ENCODE measurements at places on chromosomes 6 and 20.
A peak's percentile ranks its signal among the peaks of the same experiment; 100 is the strongest.

DNA sequence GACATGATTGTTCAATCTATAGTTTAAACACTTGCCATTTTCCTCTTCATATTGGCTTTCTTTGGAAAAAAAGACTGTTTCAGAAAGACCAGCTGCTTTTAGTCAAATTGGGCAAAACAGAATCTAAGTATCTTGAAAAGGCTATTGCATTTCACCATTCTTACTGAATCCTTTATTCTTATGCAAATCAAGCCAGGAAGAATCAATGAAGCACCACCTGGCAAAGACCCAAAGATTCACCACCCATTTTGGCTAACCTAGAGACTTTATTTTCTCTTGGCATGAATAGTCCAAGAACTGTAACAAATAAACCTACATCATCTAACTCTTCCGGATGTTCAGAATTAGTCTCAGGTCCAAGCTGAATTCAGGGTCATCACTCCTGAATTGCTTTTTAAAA, 71.3 kb upstream of the EYA4 start:
- no peak for DNase-seq

DNA sequence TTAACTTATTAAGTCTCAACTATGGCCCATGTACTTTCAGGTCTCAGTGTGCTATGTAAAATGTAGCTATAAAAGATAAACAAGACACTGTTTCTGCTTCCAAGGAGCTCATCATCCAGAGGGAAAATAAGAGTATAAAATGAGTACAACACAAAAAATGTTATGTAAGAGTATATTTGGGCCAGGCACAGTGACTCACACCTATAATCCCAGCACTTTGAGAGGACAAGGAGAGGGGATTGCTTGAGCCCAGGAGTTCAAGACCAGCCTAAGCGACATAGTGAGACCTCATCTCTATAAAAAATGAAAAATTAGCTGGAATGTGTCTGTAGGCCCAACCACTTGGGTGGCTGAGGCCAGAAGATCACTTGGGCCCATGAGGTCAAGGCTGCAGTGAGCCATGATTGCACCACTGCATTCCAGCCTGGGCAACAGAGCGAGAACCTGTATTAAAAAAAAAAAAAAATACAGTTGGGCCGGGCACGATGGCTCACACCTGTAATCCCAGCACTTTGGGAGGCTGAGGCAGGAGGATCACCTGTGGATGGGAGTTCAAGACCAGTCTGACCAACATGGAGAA, 124.0 kb downstream of the EDN1 start:
- no peak for DNase-seq

GRCh38 chr20:63471981-63472831, at the start of gene KCNQ2:
KCNQ2 (minus strand) TSS chr20:63472655; CDS start chr20:63472463, 192 bp downstream.
- no peak for DNase-seq

GRCh38 chr20:58675146-58675584, 17.4 kb upstream of the NPEPL1 start:
- DNase-seq: no peak

- no peak for DNase-seq
These were observed 511.8 kb upstream of the ID4 start for GRCh38 chr6:19325335-19325789.

- DNase-seq: no peak
These were observed 9.8 kb upstream of the SLC22A1 start for GRCh38 chr6:160111806-160112205.

GRCh38 chr6:166583230-166583965, 3.1 kb downstream of the RAMACL start:
- DNase-seq: no peak

GRCh38 chr6:106894978-106895702, 79.4 kb downstream of the CD24 start:
- DNase-seq: peak; percentile 2

DNA sequence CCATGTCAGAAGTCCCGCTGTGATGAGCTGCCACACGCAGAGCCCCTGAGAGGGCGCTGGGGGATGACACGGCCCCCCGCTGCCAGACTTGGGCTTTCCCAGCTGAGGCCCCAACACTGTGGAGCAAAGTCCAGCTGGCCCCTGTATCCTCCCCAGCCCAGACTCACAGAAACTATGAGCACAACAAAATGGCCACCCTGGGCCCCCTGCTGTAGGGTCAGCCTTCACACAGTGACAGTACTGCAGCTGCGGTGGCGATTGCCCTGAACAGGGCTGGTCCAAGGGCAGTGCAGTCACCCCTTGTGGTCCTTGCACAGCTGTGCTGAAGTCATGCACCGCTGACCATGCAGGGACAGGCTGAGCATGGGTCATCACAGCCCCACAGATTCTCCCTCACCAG, 78.2 kb upstream of the CST7 start:
- no peak for DNase-seq

GRCh38 chr6:33638556-33638955, 17.4 kb downstream of the ITPR3 start:
- no peak for DNase-seq

DNA sequence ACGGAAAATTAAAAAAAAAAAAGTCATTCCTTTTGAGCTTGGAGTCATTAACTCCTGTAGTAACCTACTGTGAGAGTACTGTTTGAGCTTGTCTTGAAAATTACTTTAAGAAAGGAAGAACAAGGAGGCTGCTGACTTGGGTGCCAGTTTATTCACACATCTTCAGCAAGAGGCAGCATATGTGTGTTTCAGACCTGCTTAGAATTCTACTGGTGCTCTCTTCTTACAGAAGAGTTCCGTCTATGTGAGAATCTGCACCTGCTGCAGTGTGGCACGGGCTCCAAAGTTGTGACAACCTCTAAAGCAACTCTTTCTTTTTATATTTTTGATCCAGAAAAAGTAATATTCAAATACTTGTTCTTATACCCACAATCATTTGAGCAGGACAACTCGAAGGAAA, 117.4 kb upstream of the SOX4 start:
- no peak for DNase-seq

DNA sequence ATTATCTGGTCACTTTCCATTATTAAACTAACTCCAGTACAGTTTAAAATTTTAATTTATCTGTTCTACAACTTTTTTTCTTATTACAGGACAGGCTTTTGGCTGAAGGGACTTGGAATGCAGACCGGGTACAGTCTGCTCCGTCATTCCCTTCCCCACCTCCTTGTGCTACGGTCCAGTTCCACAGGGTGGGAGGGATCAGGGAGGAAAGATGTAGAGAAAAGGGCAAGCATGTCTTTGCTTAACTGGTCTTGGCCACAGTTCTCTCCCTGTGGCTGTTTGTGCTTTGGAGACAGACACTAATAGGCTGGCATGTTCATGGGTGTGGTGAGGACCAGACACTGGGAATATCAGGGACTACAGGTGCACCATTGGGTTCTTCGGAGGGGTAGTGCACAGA, 12.1 kb upstream of the RGS17 start:
- DNase-seq: no peak

GRCh38 chr20:14337400-14338171, at the start of gene FLRT3:
FLRT3 (minus strand) TSS chr20:14337612; CDS start chr20:14327506, 10,106 bp downstream.
- DNase-seq: peak; percentile 84

- no peak for DNase-seq
These were observed 931 bp downstream of the UFL1 start for GRCh38 chr6:96522465-96523009.

- DNase-seq: no peak
These were observed 12.0 kb upstream of the ABRACL start for GRCh38 chr6:139016337-139017213.

DNA sequence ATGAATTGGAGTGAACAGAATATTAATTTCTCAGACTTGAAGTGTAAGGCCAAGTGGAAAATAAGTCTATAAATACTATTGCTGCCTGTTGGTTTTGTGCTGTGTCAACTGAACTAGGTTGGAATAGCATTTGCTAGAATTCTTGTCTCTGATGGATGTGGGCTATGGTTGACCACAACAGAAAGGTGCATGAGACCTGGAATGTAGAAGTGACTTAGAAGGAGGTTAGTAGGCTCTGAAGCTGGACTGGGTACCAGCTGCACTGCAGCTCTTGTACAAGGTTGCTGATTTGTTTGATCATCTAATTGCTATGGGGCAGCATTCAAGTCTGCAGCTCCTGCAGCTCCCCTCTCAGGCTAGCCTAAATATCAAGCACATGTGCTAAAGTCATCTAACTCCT, 479.0 kb upstream of the NRSN1 start:
- no peak for DNase-seq

DNA sequence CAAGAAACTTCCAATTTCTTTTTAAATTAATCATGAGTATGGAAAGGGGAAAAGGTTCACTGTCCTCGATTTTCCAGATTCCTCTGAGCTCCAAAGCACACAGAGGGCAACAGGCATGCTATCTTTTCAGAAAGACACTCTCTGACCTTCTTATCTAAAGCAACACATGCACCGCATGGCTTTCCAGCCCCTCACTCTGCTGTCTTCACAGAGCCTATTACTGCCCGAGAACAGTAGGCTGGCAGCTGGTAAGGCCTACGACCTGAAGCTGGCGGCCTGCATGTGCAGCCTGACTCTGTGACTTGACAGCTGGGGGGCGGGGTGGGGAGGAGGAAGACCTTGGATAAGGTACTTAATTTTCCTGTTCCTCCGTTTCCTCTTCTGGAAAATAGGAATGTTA, 86.3 kb downstream of the ELOVL4 start:
- DNase-seq: no peak

DNA sequence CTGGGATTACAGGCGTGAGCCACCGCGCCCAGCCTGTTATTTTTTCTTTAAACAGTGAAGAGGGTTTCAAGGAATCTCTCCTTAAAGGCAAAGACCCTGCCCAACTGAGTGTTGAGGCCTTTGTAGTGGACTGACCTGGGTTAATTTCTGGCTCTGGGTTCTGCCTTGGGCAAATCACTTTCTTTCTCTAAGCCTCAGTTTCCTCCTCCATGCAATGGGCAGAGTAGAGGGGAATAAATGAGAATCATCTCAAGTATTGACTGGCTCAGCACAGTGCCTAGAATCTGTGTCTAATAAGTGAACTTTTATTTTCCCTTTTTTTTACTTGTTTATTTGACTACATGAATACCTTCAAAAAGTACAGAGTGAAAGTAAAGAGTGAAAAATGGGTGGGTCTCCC, 31.0 kb upstream of the SLC9A8 start:
- DNase-seq: no peak

GRCh38 chr6:29631860-29632731, 887 bp downstream of the GABBR1 start:
- DNase-seq: no peak

- no peak for DNase-seq
These were observed 129.0 kb downstream of the TAF4 start for GRCh38 chr20:61936701-61937131.

DNA sequence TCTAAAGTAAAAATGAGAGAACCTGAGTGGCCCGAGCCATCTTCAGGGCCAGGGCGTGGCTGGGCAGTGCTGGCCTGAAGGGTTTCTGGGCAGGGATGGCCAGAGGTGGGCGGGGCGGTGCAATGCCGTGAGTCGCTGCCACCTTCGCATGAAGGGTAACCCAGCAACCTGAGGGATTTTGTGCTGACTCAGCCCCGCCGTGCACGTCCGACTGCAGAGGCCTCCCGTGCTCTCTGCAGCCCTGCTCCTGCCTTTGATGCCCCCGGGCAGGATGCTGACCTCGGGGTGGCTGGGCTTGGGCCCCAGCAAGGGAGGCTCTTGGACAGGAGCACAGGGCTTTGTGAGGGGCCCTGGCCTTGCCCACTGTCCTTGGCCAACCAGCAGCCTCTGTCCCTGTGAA, 81.7 kb upstream of the GATA5 start:
- no peak for DNase-seq

DNA sequence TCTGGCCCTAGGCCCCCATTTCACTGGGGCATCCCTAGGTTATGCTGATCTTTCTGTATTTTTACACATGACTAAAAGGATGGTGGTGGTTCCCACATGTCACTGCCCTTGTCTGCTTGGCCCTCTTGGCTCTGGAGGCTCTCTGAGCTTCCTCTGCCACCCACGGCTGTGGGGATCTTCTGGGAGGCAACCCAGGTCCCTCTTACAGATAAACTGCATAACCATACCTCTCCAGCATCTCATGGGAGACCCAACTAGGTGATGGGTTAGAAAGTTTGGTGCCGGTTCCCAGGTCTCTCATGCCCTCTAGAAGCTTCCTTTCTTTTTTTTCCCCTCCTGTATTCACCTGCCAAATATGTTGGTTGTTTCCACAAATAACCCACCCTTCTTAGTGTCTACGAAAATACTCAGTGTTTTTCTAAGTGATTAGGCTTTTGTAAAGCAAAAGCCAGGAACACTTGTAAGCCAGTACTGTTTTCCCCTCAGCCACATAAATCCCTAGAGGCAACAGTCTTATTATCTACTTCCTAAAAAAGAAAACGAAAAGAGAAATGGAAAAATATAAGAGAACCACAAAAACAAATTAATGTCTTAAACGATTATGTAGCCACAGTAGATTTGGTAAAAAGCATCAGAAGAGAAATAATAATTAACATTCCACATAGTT, 71.7 kb upstream of the SMLR1 start:
- DNase-seq: no peak

DNA sequence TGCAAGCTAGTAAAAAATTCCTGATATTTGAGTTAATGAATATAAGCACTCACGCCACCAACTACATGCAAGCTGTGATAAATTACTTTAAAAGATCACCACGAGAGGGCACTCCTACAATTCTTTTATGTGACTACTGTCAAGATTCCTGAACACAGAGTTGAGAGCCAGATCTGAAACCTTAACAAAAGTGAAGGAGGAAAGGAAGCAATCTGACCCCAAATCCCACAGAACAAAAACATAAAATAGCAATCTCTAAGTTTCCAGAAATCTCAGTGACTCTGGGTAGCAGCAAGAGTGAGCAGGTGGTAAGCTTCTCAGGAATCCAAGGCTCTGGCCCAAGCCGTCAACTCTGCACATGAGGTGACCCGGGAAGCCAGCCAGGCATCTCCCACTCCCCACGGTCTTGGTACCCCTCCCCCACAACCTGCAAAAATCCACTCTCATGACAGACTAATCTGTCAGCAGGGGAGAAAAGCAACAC, 55.1 kb downstream of the STAU1 start:
- DNase-seq: peak; percentile 77

DNA sequence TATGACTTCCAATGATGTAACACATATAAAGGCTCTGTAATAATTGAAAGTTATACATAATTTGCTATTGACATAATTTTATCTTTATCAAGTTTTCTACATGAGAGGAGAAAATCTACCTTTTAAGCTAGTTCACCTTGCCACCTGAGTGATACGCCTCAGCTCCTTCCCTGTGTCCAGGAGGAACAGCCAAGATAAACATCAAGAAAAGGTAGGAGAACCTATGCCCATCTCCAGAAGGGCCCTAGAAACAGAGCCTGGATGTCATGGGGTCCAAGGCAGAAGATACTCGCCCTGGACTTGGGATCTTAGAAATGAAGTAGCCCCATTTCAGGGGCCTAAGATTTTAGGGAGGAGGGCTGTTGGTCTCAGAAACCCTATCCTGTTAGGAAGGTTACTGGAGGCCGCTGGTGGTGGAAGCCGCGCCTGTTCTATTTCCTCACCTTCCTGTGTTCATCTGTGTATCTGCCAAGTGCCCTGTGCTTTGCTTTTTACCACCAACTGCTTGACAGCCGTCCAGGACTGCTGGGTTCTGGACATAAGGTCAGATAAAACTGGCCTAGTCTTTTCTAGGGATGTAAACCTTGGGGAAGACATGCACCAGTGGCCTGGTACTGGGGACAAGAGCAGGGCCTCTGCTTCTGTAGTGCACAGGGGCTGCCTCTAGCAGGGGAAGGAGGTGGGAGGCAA, 178.5 kb downstream of the ARID1B start:
- no peak for DNase-seq
